ENCODE measurements at places on chromosomes 4 and X. TPM values are rescaled to one million over a fixed set of nuclear protein-coding genes. Genes with fewer than 3 reads are reported as not detected.
A peak's percentile ranks its signal among the peaks of the same experiment; 100 is the strongest.

DNA sequence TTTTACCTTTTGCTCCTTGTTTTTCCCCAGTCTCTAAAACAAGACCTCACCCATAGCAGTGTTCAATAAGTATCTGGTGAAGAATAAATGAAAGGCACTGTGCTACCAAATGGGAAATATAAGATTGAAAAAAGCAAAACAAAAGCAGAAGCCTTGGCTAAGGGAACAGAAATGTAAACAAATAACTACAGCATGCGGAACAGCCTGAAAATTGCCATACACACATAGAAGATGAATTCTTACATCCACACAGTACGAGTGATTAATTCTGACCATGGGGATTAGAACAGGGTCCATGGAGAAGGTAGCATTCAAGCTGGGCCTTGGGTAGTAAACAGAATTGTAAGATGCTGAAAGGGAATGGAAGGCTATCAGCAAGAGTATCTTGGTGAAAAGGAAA, 40.5 kb downstream of the TMEM150C start:
- no peak for DNase-seq

The MID1 gene
- 1.9 TPM for polyA plus RNA-seq

DNA sequence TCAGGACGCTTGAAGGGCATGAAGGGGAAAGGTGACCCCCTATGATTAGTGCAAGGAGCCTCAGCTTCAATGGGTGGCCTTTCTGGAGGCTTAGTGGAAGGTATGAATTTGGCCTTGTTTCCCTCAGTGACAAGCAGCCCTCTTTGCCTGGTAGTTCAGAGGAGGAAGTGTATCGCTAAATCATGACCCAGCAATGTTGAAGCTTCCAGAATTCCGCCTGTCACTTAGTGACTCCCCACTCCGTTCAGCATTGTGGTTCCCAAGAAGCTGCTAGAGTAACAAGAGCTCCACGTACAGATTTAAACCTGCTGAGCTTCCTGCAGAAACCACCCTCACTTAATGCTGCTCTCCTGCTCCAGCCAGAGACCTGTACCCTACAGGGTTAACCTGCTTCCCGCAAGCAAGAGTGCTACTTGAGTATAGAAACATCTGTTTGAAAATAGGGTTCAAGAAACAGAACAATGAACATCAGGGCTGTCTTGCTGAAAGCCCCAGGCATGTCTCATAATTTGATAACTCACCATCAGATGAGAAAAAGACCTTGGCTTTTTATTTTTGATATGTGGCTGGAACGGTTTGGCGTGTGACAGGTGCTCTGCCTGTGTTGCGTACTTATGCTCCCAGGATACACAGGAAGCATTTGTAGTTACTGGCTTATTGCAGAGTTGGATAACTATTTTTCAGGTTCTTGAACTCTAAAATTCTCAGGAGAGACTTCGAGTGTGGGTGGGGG, 105.2 kb downstream of the UCHL1 start:
- no peak for DNase-seq

The TMPRSS11D gene
- polyA plus RNA-seq: not detected

The KDM5C gene
- 25.7 TPM for polyA plus RNA-seq

- no peak for DNase-seq
These were observed 35.9 kb upstream of the CXorf38 start for GRCh38 chrX:40683245-40683644.

DNA sequence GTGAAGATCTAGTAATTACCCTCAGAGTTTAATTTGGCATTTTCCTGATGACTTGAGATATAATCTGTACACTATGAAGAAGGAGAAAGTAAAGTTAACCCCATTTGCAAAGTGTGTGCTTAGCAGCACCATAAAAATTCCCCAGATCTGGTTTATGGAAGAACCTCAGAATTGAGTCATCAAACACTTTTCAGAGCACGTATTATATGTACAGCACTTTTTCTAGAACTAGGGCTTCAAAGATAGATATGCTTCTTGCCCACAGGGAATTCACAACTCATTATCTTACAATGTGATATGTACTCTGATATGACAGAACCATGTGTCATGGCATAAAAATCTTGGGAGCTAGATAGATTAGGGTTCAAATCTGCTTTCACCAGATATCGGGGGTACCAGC, 150.9 kb downstream of the SLC10A7 start:
- no peak for DNase-seq

GRCh38 chrX:69506617-69507499, 2.7 kb downstream of the NALF2 start:
- DNase-seq: no peak

DNA sequence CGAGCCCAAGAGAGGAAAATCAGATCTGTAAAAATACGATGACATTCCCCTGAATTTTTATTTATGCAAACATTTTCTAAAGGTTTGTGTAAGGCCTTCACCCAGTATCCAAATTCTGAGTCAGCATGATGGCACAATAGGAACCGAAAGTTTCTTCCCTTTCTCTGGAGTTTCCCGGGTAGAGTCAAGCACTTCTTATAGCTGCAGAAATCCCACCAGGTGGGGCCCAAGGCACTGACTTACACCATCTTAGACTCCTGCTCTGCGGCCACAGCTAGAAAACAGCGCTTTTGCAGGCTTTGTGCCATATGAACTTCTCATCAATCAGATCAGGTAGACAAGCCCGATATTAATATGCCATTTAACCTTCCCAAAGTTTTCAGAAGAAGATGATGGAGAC, 13.4 kb downstream of the LEF1 start:
- DNase-seq: no peak

DNA sequence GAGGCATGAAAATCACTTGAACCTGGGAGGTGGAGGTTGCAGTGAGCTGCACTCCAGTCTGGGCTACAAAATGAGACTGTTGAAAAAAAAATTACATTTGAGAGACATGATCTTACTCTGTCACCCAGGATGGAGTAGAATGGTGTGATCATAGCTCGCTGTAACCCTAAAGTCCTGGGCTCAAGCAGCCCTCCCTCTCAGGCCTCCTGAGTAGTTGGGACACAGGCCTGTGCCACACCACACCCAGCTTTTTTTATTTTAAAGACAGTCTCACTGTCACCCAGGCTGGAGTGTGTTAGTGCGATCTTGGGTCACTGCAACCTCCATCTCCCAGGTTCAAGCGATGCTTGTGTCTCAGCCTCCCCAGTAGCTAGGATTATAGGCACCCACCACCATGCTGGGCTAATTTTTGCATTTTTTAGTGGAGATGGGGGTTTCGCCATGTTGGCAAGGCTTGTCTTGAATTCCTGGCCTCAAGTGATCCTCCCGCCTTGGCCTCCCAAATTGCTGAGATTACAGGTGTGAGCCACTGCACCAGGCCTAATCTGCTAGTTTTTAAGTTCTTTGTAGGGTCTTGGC, 6.1 kb downstream of the RPS3A start:
- no peak for DNase-seq

The TMPRSS11F gene
- polyA plus RNA-seq: not detected

The PIN4 gene
- 40.5 TPM for polyA plus RNA-seq

The CXCL8 gene
- polyA plus RNA-seq: 2.4 TPM

GRCh38 chrX:72609313-72609712, 36.7 kb upstream of the HDAC8 start:
- DNase-seq: peak; percentile 5

DNA sequence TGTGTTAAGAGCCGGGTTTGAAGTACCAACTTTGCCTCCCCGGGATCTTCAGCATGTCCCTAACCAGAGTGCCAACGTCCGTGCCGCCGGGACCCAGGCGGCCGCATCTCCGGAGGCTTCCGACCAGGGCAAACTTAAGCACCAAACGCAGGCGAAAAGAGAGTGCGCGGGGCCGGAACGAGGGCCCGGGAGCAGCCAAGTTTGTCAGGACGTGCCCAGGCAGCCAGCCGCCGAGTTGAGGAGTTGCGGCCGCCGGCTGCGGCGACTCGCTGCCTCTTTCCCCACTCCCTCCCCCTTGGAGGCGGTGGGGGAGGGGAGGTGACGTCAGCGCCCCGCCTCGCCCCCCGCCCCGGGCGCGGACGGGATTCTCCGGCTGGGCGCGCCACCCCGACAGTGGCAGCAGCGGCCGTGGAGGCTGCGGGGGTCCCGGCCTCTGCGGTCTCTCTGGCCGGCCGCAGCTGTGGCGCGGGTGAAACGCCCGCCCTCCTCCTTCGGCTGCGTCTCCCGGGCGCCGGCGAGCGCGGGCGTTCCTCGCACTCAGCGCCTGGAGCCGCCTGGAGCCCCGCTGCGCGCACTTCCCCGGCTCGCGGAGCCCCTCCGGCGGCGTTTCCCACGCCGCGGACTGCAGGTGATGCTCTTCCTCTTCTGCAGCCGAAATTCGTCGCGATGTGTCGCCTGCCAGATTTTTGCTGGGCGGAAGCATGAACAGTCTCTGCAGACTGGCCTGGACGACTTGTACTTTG, 2.9 kb upstream of the FAT1 start:
- DNase-seq: peak; percentile 86

DNA sequence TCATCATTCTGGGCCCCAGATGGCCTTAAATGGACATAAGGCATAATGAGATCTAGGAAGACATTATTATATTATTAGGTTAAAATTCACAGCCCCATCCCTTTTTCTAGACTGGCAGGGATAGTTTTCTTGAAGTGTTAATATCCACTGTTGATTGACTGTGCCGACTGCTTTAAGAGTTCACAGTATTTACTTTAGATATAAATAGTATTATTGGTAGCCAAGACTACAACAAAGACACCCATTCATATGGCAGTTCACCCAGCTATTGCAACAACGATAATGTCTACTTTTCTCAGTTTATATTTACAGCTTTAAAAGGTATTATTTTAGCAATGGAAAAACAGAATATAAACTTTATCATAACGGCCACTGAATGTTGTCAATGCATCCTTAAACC, 922.2 kb upstream of the POU3F4 start:
- no peak for DNase-seq

The AFP gene
- 446 TPM for polyA plus RNA-seq

The FRAS1 gene
- polyA plus RNA-seq: 12.6 TPM

The CDKL5 gene
- 0.78 TPM for polyA plus RNA-seq

DNA sequence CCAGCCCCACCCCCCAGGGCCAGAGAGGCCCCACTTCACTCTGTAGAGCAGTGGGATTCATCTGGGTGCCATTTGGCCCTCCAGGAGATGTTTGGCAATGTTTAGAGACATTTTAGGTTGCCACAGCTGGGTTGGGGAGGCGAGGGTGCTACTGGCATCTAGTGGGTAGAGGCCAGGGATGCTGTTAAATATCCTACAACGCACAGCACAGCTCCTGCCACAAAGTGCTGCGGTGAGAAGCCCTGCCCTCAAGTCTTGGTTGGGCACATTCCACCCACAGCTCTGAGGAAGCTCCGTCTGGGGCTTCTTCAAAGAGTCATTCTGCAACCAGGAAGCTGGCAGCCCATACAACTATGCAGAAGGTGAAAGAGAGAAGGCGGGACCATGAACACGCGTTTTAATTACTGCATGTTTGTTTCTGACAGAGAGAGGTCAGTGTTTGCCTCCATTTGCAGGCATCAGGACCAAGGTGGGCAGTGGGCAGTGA, 48.1 kb upstream of the FAM9C start:
- peak; percentile 52 for DNase-seq

GRCh38 chr4:115453416-115453815, 340.0 kb upstream of the NDST4 start:
- peak; percentile 11 for DNase-seq

DNA sequence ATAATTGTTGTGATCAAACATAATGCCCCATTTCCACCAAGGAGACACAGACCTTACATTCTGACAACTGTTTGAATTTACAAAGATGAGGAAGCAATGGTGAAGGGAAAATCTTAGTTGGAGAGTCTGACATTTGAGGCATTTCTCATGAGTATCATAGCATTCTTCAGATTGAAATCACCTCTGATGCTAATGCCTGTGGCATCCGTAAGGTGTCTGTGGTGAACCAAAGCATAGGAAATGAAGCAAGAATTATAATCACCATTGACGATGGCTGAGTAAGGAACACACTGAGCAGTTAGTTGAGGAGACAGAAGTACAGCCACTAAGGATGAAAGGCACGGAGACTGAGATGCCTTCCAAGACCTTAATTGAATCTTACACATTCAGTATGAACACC, 575.7 kb downstream of the TRIML1 start:
- DNase-seq: no peak

DNA sequence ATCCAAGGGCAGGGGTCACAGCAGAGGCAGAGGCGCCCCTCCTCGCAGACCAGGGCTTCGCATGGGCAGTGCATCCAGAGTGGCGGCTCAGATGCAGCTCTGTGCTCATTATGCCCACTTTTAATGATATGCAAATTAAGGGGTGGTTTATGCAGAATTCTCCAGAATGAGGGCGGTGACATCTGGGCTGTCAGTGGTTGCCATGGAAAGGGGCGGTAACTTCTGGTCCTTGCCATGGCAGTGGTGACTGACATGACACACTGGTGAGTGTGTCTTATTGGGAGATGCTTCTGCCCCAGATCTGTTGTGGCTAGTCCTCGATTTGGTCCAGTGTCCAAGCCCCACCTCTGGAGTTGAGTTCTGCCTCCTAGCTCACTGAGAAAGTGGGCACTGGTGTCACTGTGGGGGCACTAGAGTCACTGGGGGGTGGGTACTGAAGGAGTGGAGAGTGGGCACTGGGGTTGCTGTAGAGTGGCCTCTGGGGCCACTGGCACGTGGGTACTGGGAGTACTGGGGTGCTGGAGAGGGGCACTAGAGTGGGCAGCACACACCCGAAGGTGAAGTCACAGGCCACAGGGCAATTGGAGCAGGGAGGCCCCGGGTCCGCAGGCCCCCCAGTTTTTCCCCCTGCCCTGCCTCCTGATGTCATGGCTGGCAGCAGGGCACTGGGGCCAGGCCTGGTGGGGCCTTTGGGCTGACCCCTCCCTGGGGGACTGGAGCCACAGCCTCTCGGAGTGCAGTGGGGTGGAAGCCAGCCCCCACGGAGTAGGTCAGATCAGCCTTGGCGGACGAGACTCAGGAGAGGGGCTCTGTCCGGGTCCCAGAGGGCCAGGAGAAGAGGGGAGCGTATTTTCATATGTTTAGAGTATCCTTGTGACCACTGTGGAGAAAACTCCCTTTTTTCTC, 98.6 kb upstream of the NKX1-1 start:
- DNase-seq: no peak

- DNase-seq: peak; percentile 89
These were observed 5.4 kb downstream of the SCARB2 start for GRCh38 chr4:76208005-76208765.

DNA sequence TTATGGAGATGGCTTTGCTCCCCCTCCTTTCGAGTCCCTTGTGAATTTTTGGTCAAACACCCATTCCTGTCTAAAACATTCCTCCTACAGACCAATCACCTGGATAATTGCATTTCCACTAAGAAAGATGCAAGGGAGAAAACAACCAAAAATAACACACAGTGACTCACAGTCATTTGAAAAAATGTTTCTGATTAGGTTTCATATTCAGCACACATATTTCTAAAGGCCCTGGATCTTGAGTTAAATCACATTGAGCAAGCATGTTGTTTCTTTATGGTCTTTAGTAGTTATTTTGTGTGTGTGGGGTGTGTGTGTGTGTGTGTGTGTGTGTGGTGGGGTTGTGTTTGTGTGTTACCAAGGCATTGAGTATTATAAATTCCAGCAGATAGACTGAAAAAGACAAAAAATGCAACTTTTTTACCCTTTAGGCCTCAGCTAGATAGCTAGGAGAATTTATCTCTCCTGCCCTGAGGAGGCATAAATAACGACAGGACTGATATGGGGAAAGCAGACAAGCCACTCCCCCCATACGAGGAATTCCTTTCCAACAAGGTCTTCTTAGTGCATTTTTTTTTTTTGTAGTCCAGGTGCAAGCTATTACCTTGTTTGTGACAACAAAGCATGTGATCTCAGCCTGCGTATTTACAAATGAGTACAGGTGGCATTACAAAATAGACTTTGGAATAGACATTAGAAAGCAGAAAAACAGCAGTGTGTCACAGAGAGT, 265.4 kb upstream of the ADGRL3 start:
- DNase-seq: no peak

The TRIM60 gene
- polyA plus RNA-seq: not detected

- no peak for DNase-seq
These were observed 82.1 kb downstream of the PPP2R2C start for GRCh38 chr4:6390356-6390755.

The SSX4B gene
- not detected for polyA plus RNA-seq

GRCh38 chr4:40909363-40909876, 159.7 kb downstream of the NSUN7 start:
- no peak for DNase-seq

The DTHD1 gene
- polyA plus RNA-seq: not detected
